ENCODE measurements at places on chromosomes 7 and 10.

GRCh38 chr7:36287371-36288241, 102.1 kb upstream of the ANLN start:
- DNase-seq, result no peak

DNA sequence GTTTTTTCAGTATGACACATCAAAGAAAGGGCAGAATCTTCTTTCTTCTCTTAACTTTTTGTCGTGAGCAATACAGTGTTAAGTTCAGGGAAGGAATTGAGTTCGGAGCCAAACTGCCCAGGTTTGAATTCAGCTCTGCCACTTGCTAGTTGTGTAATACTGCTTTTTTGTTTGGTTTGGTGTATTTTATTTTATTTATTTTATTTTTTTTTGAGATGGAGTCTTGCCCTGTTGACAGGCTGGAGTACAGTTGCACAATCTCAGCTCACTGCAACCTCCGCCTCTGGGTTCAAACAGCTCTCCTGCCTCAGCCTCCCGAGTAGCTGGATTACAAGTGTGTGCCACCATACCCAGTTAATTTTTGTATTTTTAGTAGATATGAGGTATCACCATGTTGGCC, 539.8 kb upstream of the GALNT17 start:
- DNase-seq, result no peak

DNA sequence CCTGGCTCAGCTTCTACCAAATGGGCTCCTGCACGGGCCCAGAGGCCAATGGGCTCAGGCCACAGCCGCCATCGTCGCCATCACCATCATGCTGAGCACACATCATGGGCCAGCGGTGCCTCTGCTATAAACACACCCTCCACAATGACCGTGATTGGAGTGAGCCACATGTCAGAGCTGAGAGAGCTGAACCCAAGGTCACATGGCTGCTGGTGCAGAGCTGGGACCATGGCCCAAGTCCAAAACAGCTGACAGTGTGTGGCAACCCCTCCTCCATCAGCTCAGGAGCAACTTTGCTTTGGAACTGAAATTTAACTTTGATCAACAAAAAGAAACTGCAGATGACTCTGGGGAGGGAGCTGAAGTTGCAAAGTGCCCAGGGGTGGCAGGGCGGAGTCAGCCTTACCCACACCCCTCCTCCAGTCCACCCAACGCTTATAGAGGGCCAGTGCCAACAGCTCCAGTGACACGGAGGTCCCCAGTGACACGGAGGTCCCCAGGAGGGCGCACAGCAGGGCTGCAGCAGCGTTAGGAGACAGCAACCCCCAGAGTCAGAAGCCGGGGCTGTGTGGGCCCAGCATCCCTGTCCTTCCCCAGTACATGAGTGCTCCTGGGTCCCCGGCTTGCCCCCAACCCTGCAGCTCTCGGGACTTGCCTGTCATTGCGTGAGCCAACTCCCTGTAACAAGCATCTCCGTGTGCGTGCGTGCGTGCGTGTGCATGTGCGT, 249.6 kb downstream of the ELFN1 start:
- DNase-seq, result no peak

GRCh38 chr10:132586739-132587138, 49.2 kb downstream of the INPP5A start:
- no peak for DNase-seq
